NCI-H1930 (cell line): ENCODE measurements at places on chromosomes 5 and 9.

GRCh38 chr5:88671106-88671504 lies 211.9 kb downstream of the MEF2C start:
- DNase-seq: no peak

DNA sequence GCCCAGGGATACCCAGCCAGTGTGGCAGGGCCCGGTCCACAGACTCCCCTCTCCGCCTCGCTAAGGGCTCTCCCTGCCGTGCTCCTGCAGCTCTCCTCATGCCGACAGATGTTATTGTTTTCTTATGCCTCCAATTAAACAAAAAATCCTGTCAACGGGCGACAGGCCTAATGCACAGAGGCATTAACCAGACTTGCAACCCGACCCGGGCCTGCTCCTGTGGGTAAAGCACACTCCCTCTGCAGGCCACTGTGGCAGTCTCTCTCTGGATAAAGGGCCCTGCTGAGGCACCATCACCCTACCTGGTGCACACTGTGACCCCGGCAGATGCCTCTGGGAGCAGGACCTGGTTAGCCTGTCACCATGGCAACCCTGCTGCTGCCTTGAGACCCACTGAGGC lies 27.5 kb upstream of the HAND1 start:
- no peak for DNase-seq

DNA sequence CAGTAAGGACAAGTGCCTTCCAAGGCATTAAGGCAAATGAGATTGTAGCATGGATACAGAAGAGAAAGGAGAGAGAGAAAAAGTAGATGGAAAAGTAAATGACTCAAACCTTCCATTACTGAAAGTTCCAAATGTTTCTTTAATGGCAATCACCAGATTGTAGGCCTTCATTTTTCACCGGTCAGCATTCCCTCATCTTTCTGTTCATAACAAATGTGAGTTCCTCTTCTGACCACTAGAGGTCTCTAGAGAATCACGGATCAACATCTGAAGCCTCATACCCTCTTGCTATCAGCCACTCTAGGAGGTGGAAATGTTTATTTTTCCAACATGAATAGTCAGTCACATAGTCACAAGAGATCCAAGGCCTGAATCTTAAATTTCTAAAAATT lies 73.6 kb upstream of the RPS23 start:
- DNase-seq: no peak

GRCh38 chr9:37004424-37004935 lies 29.6 kb downstream of the PAX5 start:
- no peak for DNase-seq

- DNase-seq: no peak
Measured at GRCh38 chr5:126438267-126438666, 15.1 kb downstream of the GRAMD2B start.

DNA sequence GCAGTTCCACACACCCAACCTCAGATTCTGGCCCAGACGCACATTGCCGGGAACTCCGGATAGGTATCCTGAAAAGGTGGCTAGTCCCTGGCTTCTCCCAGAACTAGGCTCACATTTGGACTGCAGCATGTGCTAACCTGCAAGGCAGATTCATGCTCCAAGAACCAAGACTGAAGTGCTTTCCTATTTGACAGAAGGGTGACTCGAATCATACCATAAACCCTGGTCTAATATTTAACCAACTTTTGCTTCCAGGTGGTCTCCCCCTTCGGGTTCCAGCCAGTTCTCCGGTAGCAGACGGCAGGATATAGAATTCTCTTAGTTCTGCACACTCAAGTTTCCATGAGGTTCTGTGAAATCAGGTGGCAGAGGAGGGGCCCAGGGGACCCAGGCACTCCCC lies 7.6 kb downstream of the PTGES start:
- DNase-seq: no peak

DNA sequence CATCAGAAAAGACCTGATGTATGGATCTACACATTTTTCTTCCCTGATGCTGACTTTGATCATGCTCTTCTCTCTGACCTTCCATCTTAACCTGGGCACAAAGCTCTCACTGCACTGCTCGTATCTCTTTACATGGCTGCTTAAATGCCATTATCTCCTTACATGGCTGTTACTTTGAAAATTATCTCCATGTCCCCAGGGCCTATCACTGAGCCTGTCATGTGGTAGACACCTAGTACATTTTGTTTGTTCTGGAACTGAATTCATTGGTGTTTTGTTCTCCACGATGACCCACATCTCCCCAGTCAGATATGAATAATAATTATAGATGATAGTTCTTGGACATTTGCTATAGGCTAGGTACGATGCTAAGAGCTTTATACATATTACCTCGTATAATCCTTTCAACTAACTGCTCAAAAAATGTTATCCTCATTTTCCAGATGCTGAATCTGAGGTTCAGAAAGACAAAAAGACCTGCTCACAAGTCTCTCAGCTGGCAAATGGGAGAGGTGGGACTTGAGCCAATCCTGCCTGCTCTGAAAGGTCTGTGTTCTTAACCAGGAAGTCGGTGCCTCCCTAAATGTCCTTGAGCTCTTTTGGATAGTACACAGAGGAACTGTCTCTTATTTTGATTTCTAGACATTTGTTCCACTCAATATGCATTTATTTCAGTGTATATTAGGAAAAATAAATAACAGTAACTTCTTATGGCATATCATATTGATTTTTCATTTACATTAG lies 9.8 kb upstream of the CPEB4 start:
- no peak for DNase-seq
